ENCODE measurements at places on chromosomes 16 and 17. TPM values are rescaled to one million over a fixed set of nuclear protein-coding genes. Genes with fewer than 3 reads are reported as not detected.

The TMEM256 gene
- 35.3 TPM for total RNA-seq

The CACNG5 gene
- not detected for total RNA-seq

The ASGR1 gene
- total RNA-seq, result 1.3 TPM

The C16orf89 gene
- not detected for total RNA-seq

The WSCD1 gene
- total RNA-seq, result not detected

The MRPL45 gene
- 46.8 TPM for total RNA-seq

The ZNF469 gene
- total RNA-seq, result 1.4 TPM

The TSPAN10 gene
- 1.4 TPM for total RNA-seq

The UBE2O gene
- 17.6 TPM for total RNA-seq

The PLEKHH3 gene
- total RNA-seq, result 2.5 TPM

DNA sequence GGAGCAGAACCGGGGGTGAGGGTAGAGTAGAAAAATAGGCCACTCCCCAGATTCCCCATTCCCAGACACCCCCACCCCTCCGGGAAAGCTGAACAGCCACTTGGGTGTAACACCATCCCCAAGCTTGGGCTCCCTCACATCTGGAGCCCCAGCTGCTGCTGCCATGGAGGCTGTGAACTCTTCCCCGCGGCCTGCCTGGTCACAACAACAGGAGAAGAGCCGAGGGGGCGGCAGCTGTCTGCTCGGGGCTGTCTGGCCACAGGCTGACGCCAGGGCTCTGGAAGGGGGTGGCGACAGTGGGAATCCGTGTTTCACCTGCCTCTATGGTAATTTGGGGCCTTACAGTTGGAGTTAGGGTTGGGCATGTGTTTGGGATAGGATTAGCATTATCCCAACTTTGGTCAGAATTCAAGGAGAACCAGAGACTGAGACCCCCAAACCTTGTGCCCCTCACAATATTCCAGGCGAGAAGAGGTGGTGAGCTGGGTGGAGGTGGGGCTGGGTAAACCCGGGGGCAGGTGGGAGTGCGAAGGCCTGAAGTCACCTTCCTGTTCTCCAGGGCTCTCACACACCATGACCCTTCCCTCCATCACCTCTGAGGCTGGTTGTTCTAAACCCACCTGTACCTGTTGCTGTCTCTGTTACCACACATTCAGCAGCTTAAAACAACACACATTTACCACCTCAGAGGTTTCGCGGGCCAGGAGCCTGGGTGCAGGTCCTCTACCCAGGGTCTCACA lies 29.7 kb upstream of the NXPH3 start:
- DNase-seq, result no peak

GRCh38 chr16:87487361-87487924 lies 5.4 kb downstream of the ZCCHC14 start:
- no peak for DNase-seq

DNA sequence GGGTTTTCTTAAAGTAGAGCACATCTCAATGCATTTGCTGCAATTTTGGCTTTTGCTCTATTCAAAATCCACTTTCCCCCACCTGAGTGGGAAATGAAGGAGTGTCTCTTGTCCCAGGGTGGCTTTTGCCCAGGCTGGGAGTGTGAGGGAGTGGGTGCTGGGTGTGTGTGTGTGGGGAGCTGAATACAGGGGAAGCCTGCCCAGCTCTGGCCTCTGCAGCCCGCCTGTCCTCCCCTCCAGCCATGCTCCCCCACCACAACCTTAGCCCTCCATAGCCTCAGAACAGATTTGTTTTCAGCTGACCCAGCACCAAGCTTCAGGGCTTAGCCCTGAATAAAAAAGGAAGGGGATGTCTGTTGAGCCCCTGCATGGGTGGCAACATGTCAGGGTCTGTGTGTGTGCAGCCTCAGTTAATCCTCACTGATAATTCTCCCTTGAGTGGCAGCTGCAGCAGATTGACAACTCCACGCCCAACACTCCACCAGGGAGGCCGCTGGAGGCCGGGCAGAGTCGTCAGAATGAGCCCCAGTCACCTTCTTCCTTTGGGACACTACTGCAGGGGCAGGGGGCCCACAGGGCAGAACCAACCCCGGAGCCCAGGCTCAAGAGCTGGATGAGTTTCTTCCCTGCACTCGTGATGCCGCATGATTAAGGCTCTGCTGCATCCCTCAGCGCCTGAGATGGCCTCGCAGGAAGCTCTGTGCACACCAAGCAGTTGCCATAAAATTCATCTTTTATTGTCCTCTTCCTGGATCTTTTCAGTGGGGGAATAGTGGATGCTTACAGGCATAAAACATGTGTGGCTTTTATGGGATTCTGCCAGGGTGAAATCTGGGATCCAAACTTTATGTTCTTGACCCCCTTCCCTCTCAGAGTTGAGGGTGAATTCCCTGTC lies 55.0 kb downstream of the SPACA3 start:
- no peak for DNase-seq

GRCh38 chr16:53837426-53837825 lies 133.5 kb downstream of the FTO start:
- peak; percentile 9 for DNase-seq

DNA sequence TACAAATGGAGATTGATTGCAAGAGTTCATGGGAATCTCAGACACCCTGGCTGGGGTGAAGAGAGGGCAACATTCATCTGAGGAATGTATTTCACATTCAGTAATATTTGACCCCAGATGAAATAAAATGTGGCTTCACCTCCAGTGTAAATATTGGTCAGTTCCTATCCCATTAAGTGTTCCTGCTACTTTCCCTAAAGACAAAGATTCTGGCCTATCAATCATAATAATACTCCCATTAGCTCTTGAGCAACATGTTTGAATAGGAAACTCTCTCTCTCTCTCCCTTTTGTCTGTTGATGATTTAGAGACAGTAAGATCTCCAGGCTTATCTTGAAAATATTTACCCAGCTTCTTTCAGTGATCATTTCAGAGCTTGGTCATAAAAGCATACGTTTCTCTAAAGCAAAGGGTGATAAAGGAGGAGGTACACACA lies 70.1 kb downstream of the KCNJ2 start:
- DNase-seq, result no peak

DNA sequence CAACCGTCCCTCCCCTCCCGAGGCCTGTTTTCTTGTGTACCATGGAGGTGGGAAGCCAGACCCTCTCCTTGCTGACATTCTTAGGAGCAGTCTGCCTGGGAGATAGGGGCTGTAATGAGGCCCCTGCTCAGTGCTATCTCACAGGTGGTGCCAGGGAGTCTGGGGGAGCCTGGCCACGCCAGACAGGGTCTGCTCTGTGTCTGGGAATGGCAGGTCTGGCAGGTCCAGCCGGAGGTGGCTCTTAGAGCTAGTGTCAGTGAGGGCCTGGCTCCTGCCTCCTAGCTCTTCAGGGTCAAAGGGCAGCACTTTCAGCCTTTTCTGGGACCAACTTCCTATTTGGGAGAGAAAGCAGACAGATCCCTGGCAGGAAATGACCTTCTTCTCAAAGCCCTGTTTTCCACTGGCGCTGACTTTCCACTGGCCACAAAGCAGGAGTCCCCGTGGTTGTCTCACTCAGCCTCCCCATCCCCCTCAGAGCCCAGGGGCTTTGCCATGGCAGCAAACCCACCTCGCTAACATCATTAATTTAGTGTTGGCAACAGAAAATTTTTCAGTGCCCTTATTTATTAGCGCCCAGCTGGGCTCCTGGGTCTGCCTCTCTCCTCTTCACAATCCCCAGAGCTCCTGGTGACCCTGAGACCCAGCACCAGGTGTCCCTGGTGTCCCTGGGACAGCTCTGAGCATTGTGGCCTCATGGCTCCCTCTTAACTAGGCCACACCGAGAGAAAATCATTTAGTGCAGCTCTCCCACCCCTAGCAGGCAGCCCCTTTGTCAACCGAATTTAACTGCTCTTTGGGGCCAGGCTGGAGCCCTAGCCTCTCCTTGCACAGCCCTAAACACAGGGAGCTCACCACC lies 24.0 kb upstream of the DOK4 start:
- no peak for DNase-seq

GRCh38 chr16:22126037-22126558 lies 33.8 kb downstream of the VWA3A start:
- DNase-seq, result no peak

GRCh38 chr16:29916979-29917378 lies 9.0 kb downstream of the KCTD13 start:
- DNase-seq, result no peak

- DNase-seq, result peak; percentile 88
Measured at GRCh38 chr17:48577946-48578615, at the start of gene HOXB4. Gene HOXB4 (minus strand): TSS chr17:48578350. CDS start chr17:48578319, 31 bp downstream.

DNA sequence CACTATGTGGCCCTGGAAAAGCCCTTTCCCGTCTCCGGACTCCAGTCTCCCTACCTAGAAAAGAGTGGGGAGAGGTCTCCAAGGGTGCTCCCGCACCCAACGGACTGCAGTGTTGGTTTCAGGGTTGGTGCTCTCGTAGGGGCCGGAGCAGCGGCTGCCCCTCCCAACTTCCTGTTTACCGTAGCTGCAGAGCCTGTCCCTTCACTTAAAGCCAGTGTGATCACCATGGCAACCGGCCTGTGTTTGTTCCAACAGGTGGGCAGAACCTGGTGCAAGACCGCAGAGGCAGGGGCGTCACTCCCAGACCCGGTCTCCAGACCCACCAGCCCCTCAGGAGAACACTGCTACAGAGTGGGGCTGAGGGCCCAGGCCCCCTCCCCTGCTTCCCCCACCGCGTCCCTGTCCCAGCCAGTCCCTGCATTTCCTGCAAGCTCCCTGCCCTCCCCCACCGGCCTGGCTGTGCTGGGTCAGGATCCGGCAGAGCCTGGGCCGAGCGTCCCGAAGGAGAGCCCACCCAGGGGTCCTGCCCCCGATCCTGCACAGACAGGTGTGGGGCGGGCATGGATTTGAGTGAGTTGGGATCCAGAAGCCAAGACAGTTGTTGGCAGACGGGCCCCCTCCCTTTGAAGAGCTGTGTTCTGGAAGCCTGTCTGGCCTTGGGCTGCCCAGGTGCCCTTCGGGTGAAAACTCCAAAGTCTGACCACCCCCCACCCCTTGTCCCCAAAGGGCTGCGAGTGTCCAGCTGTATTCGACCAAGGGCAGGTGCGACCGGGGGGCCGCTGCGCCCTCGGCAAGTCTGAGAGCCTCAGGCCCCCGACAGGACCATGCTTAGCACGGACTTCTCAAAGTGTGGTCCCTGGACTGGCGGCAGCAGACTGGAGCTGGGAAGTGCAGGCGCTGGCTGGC lies 1.5 kb upstream of the BAIAP3 start:
- DNase-seq, result peak; percentile 30

DNA sequence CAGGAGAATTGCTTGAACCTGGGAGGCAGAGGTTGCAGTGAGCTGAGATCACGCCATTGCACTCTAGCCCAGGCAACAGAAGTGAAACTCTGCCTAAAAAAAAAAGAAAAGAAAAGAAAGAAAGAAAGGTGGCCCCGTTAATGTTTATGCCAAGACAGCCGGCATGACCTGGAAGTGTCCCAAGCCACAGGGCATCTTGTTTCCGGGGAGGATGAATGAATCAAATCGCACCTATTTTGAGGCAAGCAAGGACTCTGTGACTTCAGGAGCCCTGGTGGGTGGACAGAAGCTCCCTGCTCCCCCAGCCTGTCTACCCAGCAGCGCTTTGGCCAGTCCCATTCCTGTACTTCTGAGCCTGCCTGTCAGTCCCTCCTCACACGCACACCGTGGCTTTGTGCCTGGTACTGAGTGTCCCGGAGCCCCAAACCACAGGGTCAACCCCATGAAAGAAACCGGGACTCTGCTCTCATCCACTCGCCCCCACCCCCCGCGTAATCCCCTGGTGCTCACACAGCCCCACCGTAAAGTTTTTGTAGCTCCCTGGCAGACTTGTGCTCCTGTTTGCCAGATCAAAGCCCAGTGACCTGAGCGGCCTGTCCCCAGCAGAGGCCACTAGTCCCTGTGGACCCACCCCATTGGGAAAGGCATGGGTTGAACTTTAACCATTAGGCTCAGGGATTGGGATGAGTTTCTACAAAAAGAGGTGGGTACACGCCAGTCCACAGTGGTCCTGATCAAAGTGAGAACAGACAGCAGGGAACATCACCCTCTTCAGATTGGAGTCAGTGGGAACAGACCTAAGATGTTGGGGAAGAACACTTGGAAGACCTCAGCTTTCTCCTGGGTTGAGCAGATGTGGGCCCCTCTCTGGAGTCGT lies 19.3 kb downstream of the CD2BP2 start:
- no peak for DNase-seq

DNA sequence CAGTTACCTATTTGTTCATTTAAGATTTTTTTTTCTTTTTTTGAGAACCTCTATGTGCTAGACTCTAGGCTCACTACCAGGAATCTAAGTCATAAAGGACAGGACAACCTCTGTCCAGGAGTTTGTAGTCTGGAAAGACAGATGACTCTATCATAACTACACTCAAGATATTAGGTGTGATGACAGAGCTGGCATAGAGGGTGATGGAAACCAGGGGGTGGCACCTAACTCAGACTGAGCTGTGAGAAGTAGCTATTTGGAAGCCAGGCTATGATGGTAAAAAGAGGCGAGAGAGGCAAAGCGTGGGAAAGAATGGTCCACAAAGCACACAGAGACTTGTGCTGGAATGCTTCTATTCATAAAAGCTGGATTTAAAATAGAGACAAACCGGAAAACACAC lies 372.3 kb downstream of the SEC14L1 start:
- DNase-seq, result no peak

DNA sequence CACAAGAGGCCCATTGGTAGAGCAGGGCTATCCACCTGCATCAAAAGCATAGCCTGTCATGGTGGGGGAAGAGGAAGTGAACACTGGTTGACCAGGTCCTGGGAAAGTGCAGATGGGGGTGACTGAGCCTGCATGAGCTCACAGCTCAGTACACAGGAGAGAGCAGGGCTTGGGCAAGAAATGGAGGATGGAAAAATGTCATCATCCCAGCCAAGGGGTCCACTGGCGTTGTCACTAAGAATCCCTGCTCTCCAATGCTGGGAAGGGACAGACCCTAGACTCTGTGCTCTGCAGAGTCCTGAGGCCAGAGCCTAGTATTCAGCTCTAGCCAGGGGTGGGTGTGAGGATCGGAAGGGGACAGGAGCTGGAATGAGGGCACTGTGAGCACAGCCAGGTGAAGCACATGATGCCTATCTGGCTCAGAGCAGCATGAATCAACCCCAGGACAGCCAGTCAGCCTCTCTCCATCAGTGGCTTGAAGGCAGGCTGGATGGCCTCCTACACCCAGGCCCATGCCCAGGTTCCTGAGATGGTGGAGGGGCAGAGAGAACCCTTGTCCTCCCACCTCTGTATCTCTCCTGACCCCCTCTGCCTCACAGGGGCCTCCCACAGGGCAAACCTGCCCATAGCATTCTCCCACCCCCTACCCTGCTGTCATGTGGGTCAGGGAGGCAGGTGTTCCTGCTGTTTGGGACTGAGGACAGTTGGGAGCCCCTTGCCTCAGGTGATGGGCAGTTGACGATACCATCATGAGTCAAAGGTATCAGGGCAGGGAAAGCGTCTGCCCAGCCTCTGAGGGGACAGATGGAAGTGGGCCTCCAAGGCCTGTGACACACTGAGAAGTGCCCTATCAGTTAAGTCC lies 13.8 kb upstream of the CTCF start:
- no peak for DNase-seq

DNA sequence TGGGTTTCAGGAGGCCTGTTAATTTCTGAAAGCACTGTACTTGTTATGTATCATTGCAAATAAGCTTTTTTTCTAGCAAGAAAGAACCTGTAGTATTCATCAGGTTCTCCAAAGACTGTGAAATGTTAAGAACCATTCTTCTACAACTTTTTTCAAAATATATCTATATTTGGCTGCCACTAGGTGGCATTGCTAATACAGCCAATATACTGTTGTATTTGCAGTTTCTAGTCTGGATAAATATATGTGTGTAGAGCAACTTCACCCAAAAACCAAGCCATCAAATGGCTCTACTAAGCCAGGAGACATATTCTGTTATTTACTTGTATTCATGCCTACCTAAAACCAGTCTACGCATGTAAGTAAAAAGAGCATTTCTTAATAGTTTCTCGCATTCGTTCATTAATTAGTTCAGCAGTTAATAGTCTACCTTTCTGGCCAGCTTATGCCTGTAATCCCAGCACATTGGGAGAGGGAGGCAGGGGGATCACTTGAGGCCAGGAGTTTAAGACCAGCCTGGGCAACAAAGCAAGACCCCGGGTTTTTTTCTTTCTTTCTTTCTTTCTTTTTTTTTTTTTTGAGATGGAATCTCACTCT lies 39.5 kb downstream of the VMP1 start:
- peak; percentile 71 for DNase-seq
